Substantia nigra (tissue), 51 donors: ENCODE measurements at places on chromosomes 11 and 22.
A peak's percentile ranks its signal among the peaks of the same experiment; 100 is the strongest.

DNA sequence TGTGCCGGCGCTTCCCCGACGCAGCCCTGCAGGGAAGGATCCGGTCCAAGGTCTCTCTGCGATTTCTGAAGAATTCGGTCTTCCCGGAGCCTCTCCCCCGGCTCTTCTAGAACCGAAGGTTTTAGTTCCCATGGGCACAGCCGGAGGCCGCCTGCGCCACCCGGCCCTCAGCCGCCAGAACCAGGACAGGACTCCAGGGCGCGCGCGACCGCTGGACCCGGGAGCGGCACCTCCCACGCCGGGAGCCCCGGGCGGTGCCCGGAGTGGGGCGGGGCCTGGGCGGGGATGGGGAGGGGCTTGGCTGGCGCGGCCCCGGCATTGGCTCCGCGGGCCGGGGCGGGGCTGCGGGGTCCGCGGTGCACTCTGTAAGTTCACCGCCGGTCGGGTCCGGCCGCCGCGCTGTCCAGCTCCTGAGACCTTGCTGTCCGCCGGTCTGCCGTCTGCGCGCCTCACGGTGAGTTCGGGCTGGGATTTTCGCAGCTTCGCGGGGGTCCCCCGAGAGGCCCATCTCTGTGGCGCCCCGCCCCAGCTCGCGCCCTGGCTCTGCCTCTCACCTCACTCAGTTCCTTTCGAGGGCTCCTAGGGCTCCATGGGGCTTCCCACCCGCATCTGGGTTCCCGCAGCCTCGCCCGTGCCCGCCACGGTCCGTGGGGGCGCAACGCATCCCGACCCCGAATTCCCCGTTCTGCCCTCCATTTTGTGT lies at the start of gene CDC42EP2:
Gene CDC42EP2, plus strand, starts transcription at position 366 of the 703 bp plus-strand sequence. CDS start 6,033 bp downstream, outside the sequence.
- peak; percentile 82 for DNase-seq

GRCh38 chr11:27087432-27087831 lies 46.8 kb downstream of the BBOX1 start:
- DNase-seq, result no peak

- no peak for DNase-seq
Measured at GRCh38 chr22:28817064-28817463, 16.7 kb upstream of the XBP1 start.

DNA sequence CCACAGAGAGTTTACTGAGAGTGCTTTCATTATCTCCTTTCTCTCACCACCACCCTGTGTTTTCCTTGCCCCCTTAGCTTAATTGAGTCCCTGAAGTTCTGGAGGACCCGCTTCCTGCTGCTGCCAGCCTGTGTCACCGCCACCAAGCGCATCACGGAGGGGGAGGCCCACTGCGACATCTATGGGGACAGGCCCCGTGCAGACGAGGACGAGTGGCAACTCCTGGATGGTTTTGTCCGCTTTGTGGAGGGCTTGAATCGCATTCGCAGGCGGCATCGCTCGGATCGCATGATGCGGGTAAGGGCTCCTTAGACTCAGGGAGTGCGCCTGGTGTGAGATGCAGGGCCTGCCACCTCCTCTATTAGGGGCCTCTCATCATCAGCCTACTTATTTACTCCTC lies 91.1 kb downstream of the DEPDC5 start:
- DNase-seq, result no peak

GRCh38 chr11:109677876-109678275 lies 255.9 kb downstream of the C11orf87 start:
- no peak for DNase-seq

DNA sequence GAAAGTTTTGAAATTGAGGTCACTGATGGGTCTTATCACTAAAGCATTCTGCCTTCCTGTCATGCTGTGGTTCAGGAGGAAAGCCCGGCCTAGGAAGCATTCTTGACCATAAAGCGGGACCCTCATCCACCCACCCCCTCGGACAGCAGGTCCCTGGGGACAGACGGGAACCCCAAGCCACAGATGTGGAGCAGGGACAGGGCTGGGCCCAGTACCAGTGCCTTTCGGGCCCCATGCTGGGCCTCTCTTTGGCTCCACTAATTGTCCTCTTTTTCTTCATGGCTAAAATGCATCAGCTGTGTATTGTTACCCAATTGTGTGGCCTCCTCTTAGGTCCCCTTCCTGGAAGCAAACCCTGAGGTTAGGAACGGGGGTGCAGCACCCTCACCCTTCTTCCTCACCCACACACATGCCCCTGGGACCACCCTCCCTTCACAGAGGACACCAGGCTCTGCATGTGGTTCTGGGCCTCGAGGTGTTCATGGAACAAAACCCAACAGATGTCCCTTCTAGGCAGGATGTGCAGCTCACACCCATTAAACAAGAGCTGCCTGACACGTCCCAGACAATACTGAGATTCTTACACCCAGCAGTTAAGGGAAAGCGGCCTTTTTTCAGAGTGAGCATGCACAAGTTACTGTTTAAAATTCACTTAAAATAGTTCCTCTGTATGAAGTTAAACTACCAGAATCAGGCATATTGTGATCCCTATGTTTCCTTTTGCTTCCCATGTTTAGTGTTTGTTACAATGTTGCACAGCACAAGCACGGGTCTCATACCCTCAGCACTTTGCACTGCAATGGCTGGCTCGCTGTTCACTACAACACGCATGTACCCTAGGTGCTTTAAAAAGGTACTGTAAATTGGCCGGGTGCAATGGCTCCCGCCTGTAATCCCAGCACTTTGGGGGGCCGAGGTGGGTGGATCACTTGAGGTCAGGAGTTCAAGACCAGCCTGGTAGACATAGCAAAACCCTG lies 807.6 kb downstream of the BRD1 start:
- DNase-seq, result no peak

GRCh38 chr11:118002541-118003423 lies 16.6 kb downstream of the IL10RA start:
- DNase-seq, result no peak

- DNase-seq, result no peak
Measured at GRCh38 chr11:33040033-33040861, 875 bp downstream of the TCP11L1 start.

DNA sequence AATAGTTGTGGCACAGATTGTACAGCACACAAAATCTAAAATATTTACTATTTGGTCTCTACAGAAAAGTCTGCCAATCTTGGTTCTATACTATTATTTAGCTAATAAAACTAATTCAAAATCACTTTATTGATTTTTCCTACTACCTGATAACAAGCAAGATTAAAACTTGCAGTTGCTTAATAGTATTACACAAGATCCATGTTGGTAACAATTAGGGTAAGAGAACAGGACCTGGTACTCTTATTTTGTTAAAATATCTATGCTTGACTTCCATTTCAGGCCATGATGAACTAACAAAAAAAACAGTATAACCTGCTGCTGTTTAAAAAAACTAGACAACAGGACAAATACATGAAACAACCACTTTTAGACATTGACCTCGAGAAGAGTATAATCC lies 52.4 kb downstream of the CWF19L2 start:
- no peak for DNase-seq

GRCh38 chr11:35624316-35624715 lies 6.1 kb downstream of the FJX1 start:
- DNase-seq, result no peak

GRCh38 chr11:86680716-86681482 lies 8.5 kb upstream of the ME3 start:
- no peak for DNase-seq

DNA sequence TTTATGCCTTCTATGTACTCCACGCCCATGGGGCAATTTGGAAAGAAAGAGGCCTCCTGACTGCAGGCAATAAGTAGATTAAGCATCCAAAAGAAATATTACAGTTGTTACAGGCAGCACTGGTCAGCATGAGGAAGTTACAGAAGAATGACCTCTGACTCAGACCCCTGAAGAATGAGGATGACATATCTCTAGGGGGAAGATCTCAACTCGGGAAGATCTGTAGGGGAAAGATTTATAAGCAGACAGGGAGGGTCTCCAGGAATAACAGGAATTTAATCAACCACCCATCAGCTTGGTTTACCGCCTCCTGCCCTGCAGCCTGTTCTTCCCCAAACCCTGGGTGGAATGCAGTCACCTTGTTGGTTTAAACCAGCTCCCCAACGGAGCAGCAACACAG lies 58.0 kb downstream of the RCN1 start:
- no peak for DNase-seq

GRCh38 chr11:36069576-36070212 lies 125.8 kb downstream of the LDLRAD3 start:
- DNase-seq, result no peak

GRCh38 chr11:33874433-33874832 lies 17.4 kb downstream of the LMO2 start:
- DNase-seq, result no peak

DNA sequence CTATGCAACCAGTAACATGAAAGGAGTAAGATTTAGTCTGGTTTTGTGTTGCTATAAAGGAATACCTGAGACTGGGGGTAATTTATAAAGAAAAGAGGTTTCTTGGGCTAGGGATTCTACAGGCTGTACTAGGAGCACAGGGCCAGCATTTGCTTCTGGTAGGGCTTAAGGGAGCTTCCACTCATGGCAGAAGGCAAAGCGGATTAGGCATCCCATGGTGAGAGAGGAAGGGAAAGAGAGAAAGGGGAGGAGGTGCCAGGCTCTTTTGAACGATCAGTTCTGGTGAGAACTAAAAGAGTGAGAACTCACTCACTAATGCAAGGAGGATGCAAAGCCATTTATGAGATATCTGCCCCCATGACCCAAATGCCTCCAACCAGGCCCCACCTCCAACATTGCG lies 283.2 kb downstream of the OPCML start:
- DNase-seq, result no peak
